ENCODE measurements at places on chromosomes 6 and 20.

GRCh38 chr6:47278545-47278944, 31.2 kb downstream of the TNFRSF21 start:
- no peak for DNase-seq

DNA sequence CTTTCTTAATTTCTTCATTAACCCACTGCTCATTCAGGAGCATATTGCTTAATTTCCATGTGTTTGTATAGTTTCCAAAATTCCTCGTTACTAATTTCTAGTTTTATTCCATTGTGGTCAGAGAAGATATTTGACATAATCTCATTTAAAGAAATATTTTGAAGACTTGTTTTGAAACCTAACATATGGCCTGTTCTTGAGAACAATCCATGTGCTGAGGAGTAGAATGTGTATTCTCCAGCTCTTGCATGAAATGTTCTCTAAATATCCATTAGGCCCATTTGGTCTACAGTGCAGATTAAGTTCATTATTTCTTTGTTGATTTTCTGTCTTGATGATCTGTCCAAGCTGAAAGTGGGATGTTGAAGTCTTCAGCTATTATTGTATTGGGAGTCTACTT, 251.7 kb downstream of the ALDH8A1 start:
- no peak for DNase-seq

DNA sequence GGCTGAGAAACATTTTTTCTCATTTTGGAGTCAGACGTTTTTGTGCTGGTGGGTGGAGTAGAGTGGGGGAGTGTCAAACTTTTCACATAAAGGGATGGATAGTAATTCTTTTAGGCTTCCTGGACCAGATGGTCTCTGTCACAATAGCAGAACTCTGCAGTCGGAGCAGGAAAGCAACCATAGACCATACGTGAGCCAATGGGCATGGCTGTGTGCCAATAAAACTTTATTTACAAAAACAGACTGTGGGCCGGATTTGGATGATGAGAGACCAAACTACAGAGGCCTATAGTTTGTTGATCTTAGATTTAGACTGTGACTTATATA, 70.8 kb upstream of the SLC22A23 start:
- no peak for DNase-seq

GRCh38 chr6:29200767-29201662, 30.3 kb downstream of the OR2J2 start:
- no peak for DNase-seq

- DNase-seq: no peak
Measured at GRCh38 chr6:156691018-156691417, 86.2 kb upstream of the ARID1B start.

- no peak for DNase-seq
Measured at GRCh38 chr6:42095776-42096541, 45.6 kb downstream of the TAF8 start.

GRCh38 chr6:138343112-138343511, 34.6 kb upstream of the SMIM28 start:
- no peak for DNase-seq

DNA sequence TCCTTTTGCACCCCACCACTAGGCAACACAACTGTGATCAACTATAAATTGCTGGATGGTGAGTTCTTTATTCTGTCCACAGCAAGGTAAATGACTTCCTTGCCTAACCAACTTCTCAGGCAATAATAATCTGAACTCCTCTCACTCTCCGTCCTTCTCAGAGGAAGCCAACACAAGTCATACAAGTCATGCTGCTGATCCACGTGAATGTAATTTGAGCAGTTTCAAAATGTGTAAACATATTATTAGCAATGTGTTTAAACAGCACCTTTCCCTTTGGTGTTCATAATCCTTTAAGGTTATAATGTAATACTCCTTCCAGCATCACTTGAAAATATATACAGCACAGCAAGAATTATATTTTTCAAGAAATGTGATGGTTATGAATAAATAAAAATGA, 127.9 kb downstream of the QRSL1 start:
- DNase-seq: no peak

DNA sequence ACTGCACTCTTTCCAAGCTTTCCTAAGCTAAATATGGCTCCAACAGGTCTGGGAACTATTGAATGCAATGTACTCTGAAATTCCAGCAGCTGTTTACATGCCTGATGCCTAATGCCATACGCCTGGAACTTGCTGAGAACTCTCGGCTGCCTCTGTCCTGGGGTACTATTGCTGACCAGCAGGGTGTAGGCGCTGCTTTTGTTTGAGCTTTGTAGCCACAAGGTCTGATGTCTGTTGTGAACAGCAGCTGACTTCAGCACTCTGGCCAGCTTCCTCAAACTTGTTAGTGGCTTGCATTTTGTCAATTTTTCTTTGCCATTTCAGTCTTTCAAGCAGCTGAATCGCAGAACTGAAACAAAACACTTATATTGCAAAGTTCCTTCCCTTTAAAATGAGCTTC, 26.7 kb downstream of the SAYSD1 start:
- no peak for DNase-seq

- no peak for DNase-seq
Measured at GRCh38 chr6:11185204-11185842, 47.1 kb downstream of the NEDD9 start.

GRCh38 chr20:2838847-2839671, 1.4 kb downstream of the PCED1A start:
- no peak for DNase-seq

DNA sequence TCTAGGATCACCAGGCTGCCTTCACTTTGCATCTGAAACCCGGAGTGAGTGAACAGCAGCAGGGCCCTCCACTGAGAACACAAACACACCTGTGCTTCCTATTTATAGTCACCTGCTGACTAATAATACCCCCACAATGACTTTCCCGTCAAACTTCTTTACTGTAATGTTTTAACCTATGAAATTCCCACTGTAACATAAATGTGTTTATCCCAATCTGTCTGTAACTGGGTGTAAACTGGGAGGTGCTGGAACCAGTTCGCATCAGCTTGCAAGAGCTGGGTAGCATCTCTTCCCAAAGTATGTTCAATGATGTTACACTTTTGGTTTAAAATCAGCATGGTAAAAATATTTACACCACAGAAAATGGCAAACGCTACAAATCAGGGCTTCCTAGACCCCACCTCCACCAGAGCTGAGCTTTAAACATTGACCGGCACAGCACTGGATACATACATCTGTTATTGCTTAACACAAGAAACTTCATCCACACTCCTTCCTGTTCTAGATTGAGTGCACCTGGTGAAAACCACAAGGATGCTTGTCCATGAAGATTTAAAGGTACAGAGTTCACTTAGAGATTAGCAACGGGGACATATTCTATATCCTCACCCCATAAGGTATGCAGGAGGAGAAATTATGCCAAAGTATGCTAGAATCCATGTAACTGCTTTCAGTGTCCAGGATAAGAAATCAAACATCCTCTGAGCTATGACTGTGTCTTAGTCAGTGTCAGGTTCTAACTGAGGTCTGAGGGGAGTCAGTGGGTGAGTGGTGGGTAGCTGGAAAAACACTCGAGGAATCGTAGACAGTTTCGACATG, 79.0 kb downstream of the ALDH8A1 start:
- DNase-seq: peak; percentile 41

GRCh38 chr6:108846628-108847027, 1.6 kb upstream of the ARMC2 start:
- DNase-seq: no peak

DNA sequence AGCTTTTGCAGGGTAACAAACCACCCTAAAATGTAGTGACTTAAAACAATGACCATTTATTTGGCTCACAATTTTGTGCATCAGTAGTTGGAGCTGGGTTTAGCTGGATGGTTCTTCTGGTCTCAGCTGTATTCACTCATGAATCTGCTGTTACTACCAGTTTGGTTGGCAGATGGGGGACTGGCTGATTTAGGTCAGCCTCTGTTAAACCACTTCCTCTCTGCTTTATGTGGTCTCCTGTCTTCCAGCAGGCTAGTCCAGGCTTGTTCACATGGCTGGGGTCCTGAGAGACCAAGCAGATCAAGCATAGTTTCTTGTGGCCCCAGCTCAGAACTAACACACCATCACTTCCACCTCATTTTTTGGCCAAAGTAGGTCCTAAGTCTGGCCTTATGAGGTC, 67.2 kb upstream of the LAMP5 start:
- no peak for DNase-seq

DNA sequence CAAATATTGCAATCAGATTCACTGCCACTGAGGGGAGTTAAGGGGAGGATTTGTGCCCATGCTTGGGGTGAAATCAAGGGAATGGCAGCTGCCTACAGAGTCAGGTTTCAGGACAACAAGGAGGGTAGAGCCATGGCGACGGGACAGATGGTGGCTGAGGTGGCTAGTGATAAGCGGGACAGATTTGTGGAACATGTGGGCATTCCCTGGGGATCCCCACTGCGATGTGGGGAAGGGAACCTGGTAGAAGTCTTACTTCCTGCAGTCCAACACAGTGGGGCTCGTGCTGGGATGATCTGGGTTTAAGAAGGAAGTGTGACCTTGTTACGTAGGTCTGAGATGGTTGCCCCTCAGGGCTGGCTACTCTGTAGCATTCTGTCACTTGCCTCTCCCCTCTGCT, 292.0 kb upstream of the JARID2 start:
- no peak for DNase-seq

GRCh38 chr6:40717411-40718057, 130.4 kb upstream of the LRFN2 start:
- DNase-seq: no peak

GRCh38 chr20:58481481-58482021, 33.6 kb downstream of the APCDD1L start:
- no peak for DNase-seq

DNA sequence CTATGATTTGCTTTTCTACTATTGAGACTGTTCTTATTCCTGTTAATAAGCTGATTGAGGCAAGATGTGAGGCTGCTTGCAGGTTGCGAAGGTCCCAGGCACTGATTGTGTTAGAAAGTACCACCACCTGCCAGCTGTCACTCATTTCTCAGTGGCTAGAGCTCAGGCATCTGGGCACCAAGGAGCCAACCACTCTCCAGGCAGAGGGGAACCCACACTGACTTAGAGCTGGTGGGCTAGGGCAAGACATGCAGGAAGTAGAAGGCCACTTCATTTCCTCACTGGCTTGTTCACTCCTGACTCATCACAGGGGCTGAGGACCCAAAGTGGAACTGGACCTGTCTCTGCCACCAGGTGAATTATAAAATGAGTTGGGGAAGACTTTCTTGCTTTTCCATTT, 7.8 kb upstream of the DLL1 start:
- no peak for DNase-seq

DNA sequence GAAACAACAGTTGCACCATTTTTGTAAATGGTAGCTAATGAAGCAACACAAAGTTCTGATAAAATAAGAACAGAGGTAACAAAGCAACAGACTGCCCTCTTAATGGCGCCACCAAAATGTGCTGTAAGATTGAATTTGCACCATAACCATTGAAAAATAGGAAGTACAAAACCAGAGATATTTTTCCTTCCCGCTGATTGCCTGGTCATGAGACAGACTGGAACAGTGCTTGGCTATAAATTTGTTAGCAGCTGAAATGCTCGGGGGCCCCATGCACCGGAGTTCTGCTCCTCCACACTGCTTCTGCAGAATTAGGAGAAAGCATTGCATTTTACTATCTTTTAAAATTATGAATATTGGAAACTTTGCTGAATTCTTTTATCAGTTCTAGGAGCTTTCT, 164.4 kb upstream of the QKI start:
- no peak for DNase-seq

GRCh38 chr6:2875359-2876191, 27.5 kb downstream of the SERPINB9 start:
- no peak for DNase-seq

- no peak for DNase-seq
Measured at GRCh38 chr20:61112515-61112914, 139.5 kb upstream of the CDH4 start.

- DNase-seq: no peak
Measured at GRCh38 chr6:1610497-1611321, 994 bp downstream of the FOXC1 start.

DNA sequence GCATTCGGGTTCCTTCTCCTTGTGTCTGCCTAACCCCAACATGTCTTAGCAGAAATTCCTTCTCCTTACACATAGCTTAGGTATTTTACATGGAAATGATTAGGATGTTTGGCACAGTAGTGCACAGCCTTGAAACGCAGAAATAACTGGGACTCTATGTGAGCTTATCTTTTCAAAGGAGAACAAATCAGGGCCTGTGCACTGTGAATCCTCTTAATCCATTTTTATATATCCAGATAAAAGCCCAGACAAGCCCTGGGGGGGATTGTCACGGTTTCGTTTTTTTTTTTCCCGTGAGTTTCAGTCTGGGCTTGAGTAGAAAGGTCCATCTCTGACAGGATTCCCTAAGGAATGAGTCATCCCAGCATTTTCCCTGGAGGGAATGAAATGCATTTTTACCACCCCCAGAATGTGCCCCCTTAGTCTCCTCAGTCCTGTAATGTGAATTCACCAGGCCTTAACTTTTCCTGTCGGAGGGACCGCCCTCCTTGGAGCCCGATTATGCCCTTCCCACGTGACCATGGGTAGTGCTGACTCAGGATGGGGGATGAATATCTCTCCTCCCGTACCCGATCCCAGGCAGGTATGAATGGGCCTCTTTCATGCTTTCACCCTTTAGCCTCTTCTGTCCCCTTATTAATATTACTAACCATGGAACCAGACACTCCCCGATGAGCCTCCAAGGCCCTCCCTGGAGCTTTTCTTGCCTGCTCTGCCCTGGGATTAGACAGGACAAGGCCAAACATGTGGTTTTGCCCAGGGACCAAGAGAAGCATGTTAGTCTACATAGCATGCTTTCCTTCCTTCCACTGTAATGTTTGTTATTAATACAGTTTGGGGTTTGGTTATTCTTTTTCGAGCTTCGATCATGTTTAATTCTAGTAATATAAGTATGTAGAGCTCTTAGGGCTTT, 23.9 kb upstream of the NAA20 start:
- peak; percentile 97 for DNase-seq

- DNase-seq: no peak
Measured at GRCh38 chr20:58459058-58459750, 56.0 kb downstream of the APCDD1L start.

DNA sequence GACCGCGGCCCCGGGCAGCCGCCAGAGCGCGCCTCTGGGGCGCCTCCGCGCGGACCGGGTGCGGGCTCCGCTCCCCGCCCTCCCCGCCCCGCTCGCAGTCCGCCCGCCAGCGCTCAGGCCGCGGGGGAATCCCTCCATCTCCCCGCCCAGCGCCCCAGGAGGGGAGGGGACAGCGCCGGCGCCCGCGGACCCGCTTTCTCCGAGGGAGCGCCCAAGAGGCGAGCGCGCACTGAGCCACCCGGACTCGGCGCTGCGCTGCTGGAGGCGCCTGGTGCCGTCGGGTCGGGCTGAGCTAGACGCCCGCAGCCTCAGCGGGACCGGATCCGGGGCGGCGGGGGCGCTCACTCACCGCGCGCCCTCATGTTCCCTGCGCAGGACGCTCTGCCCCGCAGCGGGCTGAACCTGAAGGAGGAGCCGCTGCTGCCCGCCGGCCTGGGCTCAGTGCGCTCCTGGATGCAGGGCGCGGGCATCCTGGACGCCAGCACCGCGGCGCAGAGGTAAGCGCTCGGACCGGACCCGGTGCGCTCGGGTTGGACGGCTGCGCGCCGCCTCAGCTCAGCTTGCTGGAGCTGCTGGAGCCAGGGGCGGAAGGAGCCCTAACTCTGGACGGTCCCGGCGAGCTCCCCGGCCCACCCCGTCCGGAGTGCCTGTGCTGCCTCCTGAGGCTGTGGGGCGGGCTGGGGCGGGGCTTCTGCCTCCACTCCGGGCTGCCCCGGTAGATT, 867 bp downstream of the EBF4 start:
- DNase-seq: no peak

- no peak for DNase-seq
Measured at GRCh38 chr6:73519926-73520687, 725 bp downstream of the EEF1A1 start.

- no peak for DNase-seq
Measured at GRCh38 chr20:45874576-45874975, 6.5 kb upstream of the ZSWIM1 start.

Data from HS-5 (cell line).